Stimulated activated CD4-positive, alpha-beta T cell treated with anti-CD3 and anti-CD28 coated beads, Interleukin-1b, Interleukin-23, amount 100 ng/mL, for 1 hour (primary cell): ENCODE measurements at places on chromosomes 6 and 20.

- no peak for DNase-seq
Measured at GRCh38 chr6:73394577-73395354, at the start of gene DDX43. DDX43 (plus strand) TSS chr6:73394828; CDS start chr6:73394906, 78 bp downstream.

DNA sequence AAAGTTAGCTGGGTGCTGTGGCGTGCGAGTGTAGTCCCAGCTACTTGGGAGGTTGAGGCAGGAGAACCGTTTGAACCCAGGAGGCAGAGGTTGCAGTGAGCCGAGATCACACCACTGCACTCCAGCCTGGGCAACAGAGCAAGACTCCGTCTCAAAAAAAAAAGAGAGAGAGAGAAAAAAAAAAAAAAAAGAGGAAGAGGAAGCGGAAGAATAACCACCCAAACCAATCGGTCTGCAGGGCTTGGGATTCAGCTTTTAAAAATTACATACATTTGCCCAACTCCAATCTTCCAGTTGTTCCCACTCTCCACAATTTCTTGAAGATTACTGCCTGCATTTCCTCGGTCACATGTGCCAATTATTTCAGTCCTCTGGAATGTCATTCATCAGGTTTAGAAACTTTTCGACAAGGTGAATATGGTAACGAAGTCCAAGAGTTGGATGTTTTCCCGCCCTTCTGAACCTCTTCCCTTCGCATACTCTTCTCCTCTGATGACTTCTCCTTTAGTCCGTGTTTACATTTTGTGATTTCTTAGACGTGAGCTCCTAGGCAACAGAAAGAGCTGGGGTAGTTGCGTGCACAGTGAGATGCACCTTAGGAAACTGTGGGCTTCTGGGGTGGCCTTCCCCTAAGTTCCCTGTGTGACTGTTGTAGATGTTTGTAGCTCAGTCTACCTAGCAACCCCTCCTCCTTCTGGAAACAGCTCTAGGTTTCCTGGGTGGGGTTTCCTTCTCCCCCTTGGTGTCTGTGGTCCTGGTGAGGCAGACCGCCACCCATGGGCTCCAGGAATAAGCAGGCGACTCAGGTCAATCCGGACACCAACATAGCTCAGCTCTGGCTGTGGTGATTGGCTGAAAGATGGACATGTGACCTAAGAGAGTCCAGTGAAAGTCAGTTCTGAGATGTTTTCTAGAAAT, 63.0 kb upstream of the NCOA3 start:
- DNase-seq: no peak

DNA sequence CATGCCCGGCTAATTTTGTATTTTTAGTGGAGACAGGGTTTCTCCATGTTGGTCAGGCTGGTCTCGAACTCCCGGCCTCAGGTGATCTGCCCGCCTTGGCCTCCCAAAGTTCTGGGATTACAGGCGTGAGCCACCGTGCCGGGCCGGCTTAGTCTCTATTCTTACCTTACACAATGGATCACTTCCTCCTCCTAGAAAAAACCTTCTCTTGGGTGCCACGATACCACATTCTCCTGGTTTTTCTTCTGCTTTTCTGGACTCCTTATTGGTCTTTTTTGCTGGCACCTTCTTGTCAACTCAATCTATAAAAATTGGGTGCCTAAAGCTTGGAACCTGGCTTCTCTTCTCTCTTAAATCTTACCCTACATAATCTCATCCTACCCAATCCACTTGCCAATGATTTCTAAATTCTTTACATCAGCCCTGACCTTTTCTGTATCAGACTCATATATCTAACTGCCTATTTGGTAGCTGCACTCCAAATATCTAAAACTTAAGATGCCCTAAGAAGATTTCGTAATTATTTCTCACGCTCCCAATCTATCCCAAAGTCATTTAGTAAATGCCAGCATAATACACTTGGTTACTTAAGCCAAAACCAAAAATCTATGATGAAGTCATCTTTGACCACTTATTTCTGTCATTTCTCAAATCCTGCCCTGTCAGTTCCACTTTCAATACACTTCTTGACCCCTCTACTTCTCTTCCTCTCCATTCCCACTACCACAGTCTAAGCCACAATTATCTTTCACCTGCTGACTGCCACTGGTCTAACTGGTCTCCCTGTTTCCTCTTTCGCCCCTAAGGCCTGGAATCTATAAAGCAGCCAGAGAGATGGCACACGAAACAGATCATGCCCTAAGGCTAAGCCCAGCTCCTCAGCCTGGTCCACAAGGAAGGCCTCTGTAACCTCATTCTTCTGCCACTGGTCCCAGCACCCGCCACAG, 43.2 kb downstream of the ELMO2 start:
- no peak for DNase-seq

DNA sequence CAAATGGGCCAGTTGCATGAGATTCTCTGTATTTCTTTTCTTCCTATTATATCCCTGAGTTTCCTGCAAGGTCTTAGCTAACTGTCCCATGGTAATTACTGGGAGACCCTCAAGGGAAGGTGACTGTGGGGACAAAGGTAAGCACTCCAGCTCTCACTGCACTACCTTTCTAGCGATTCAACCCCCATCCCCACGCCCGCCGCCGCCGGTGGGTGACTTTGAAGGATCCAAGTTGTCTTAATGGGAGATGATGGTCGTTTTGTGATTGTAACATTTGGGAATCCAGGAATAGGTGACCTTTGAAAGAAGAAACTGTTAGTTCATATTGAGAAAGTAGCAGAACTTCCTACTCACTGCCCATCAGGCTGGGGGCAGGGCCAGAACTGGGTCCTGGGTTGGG, 265.5 kb downstream of the LRFN2 start:
- no peak for DNase-seq

DNA sequence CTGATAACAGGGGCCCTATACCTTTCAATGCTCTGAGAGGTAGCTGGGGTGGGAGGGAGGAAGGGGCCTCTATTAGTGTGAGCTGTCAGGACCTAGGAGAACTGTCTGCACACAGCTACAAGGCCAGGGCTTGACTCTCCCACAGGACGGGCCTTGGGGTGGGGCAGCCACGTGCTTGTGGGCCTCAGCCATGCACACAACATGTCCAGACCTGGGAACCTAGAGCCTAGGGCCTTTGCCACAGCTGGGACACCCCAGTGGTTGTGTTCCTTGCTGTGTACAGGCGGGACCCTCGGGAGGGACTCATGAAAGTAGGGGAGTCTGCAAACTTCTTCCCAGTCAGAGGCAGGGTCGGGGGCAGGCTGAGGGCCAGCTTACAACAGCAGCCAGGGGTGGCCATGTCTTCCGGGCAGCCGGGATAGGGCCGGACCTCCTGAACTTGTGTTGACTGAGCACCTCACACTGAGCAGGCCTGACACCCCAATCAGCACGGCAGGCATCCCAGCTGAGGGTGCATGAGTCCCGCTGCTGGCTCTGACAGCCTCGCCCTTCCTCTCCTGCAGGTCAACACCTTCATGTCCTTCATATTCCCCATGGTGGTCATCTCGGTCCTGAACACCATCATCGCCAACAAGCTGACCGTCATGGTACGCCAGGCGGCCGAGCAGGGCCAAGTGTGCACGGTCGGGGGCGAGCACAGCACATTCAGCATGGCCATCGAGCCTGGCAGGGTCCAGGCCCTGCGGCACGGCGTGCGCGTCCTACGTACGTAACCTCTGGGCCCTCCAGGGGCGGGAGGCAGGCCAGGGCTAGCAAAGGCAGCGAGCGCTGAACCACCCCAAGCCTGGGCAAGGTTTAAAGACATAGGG, 41.9 kb upstream of the MRGBP start:
- DNase-seq: no peak

DNA sequence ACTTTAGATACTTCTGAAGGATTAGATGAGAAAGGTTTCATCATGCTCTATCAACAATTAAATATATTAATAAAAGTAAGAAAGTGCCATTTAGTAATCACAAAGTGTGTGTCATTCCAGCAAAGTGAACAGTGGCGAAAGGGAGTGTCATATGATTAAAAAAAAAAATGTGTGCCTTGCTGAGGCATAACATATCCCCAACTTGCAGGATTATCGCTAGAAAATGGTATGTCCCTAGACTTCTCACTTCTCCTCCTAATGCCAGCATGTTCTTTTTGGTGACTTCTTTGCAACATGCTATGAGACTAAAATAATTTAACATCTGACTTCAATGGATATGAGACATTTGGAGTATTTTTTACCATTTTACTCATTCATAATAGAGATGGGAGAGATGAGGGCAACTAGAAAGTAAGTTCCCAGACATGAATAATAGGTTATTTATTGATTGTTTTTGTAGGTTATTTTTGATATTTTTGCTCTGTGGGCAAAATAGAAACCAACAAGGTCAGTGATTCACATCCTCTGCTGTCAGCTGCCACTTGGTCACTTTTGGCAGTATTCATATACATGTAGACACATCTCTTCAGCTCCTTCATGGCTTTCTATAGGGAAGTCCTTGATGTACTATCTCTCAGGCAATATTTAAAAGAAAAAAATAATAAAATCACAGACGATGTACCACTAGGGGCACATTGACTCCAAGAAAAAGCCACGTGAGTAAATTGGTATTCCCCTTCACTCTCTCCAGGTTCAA, 370.1 kb downstream of the BMP2 start:
- no peak for DNase-seq

GRCh38 chr20:35007413-35007812, 51.7 kb downstream of the MYH7B start:
- no peak for DNase-seq

DNA sequence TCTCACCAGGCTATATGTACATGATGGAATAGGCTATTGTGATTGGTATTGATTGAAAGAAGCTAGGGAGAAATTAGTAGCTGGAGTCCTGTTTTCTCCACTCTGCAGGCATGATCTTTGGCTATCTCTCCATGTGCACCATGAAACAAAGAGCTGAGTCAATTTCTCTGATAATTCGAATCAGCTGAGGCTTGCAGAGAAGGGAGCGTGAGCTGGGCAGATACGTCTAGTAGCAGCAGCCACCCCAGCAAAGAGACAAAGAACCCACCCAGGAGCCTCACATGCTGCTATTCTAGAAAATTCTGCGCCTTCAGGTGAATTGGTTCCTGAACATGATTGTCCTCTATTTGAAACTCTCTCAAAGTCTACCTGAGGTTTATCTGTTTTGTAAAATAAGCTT, 6.9 kb upstream of the SGK1 start:
- no peak for DNase-seq

DNA sequence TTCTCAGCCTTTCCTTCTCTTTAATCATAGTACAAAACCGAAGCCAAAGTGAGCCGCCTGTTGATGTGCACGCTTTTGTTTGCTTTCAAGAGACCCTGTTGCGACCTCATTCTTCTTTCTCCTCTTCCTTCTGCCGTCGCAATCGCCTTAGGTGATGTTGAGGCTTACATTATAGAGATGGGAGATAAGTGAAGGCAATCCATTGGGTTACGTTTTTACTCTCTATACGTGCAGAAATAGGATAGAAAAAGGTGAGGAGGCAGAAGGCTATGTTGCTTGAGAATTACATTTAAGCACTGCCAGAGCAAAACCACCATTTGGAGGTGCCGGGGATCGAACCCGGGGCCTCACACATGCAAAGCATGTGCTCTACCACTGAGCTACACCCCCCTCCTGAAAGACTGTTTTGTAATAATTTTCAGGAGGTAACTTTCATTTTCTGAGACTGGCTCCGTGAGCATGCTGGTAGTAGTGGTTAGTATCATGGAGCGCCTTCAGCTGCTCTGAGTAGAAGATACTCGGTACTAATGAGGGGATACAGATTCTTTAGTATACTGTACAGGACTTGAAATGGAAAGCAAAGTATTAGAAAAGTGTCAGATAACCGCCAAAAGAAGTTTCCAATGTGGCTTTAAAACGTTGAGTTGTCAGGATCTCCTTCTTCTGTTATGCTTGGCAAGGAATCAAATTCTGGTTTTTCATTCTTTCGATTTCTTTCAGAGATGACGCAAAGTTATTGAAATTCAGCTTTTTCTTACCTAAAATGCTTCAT, 165.6 kb downstream of the TRIM27 start:
- DNase-seq: no peak

DNA sequence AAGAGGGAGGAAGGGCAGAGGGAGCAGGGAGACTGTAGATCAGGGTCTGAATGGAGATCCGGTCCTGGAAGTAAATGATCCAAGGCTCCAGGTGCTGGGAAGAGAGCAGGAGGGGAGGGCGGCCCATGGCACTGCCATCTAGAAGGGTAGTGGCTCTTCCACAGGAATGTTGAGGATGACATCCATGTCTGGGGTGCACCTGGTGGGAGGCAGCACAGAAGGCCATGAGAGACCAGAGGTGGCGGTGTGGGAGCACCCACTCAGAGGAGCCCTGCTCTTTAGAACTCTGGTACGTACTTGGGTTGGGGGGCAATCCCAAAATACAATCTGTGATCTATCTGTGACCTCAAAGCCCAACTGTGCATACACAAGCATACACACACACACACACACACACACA, 13.5 kb downstream of the DEFB132 start:
- no peak for DNase-seq

DNA sequence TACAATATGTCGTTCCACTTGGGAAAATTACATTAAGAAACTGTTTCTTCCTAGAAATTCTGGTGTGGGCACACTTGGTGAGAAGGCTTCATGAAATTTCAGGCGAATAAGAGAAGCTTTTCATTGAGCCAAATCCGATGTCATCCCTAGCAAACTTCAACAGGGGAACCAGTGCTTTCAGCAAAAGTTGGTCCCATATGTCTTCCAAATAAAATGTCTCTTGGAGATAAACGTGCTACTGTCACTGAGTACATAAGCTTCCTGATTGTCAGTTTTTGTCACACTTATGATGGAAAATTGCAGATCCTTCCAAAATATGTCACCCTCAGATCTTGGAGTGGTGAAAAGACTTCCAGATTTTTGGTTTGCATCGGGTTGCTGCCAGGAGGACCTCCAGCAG, 31.1 kb upstream of the SLC35A1 start:
- no peak for DNase-seq

- DNase-seq: no peak
Measured at GRCh38 chr6:96520171-96521115, 1.2 kb upstream of the UFL1 start.

- DNase-seq: no peak
Measured at GRCh38 chr20:64083804-64084684, at the start of gene LKAAEAR1. LKAAEAR1 (minus strand) TSS chr20:64084398; CDS start chr20:64084219, 179 bp downstream.

DNA sequence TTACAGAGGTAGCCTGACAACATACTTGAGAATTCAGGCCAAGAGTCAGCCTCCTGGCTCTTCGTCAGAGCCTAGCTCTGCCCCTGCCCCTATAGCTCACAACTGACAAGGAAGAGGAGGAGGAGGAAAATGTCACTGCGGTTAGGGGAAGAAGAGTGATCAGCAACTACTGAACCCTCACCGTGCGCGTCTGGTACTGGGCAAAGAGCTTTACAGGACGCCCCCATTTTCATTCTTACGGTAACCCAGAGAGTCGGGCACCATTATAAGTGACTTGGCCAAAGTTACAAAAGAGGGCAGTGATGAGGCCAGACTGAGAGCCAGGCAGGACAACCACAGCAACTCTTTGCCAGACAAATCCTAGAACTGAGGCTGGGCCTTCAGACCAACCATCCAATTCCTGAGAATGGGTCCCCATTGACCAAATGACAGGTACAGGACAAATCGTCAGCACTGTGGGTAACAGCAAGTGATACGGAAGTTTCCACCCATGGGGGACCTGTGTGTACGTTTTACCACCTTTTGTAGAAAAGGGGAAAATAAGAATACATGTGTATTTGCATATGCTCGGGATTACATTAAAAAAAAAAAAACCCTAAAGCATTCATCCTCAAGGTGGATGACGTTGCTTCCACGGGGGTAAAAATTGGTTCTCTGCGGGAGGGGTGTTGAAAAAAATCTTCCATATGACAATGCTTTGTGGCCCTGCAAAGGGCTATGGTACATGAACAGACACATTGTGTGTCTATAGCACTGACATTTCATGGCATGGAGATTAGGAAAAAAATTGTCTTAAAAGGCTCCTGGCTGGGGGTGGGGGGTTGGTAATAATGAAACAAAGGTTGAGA, 118.0 kb downstream of the NFATC2 start:
- DNase-seq: no peak
